Hematopoietic multipotent progenitor cell treated with erythropoietin and hydrocortisone succinate and interleukin-3 and kit ligand, for 6 days (in vitro differentiated cells): ENCODE measurements at places on chromosomes 4 and X.

DNA sequence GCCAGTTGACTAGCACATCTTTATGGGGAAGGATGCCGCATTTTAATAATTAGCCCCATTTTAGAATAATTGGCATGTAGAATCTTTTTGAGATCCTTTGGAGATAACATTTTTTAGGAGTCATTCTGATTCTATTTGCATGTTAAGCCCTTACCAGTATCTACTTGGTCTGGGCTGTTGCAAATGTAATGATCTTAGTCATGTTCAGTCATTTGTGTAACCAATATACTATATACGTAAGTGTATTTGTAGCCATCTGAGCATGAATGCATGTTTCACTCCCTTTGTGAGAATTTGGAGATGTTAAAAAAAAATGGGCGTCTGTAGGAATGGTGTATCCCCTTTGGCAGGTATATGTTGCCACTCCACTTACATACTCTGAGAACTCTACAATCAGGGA lies 119.1 kb downstream of the TEX13A start:
- no peak for DNase-seq

DNA sequence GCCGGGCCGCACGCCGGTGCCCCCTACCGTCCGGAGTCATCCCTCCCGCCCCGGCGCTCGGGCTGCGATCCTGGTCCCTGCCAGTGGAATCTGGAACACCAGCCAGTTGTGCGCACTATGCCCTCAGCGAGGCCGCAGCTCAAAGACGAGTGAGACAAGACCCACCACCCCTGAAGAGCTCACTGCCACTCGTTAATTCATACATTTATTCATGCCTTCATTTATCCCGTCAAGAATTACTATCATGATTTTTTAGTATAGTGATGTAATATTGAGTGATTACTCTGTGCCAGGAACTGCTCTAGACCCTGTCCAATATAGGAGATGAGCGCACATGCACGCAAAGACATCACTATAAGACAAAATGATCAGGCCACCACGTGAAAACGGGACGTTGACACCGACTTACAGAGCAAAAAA lies 247 bp upstream of the PPA2 start:
- DNase-seq = peak; percentile 93

GRCh38 chr4:48028696-48029095 lies 12.1 kb downstream of the NIPAL1 start:
- DNase-seq = no peak

DNA sequence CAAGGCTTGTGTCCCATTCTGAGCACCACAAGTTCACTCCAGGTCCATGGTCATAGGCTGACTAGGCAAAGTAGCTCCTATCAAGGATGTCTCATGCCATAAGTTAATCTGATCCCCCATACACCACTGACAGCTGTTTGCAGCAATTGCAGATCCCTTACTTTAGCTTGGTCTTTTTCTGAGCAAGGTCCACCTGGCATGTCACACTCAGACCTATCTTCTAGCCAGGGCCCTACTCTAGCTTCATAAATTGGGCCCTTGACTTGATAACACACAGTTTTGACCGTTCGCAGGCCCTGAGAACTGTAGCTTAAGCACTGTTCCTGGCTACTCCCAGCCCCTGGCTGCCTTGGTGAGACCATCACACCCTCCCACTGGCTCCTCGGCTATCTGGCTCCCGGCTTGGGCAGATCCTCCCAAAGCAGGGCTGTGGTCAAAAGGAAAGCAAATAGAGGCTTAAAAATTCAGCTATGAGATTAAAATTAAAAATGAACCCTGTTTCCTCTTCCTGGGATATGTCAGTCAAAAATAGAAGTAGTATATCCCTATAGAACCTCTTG lies 427.4 kb downstream of the RAB28 start:
- no peak for DNase-seq

DNA sequence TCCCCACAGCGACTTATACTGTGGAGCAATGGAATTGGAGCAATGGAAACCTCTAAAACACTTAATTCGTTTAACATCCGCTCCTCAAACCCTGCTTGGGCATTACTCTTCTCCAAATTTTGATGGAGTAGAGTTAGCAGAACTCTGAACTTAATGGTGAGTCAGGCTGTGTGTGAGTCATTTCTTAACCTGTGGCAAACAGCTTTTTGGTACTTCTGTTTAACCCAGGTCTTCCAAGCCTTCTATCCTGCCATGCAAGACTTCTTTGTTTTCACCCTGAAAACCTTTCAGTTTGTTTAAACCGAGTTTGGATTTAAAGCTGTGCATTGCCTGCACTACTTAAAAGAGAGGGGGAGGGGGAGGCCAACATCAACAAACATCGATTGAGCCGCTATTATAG lies 3.6 kb upstream of the AMOT start:
- no peak for DNase-seq

GRCh38 chrX:127112726-127113125 lies 293.2 kb downstream of the PRR32 start:
- DNase-seq = no peak

GRCh38 chr4:3223346-3223745 lies 25.6 kb upstream of the MSANTD1 start:
- DNase-seq = no peak

- DNase-seq = peak; percentile 50
These were observed 40.2 kb upstream of the NHSL2 start for GRCh38 chrX:71870208-71871098.

GRCh38 chr4:122005064-122005755 lies 53.4 kb upstream of the TRPC3 start:
- no peak for DNase-seq

GRCh38 chrX:39836802-39837420 lies 260.8 kb downstream of the BCOR start:
- DNase-seq = no peak

GRCh38 chr4:86653237-86653865 lies 59.2 kb downstream of the PTPN13 start:
- DNase-seq = peak; percentile 49

DNA sequence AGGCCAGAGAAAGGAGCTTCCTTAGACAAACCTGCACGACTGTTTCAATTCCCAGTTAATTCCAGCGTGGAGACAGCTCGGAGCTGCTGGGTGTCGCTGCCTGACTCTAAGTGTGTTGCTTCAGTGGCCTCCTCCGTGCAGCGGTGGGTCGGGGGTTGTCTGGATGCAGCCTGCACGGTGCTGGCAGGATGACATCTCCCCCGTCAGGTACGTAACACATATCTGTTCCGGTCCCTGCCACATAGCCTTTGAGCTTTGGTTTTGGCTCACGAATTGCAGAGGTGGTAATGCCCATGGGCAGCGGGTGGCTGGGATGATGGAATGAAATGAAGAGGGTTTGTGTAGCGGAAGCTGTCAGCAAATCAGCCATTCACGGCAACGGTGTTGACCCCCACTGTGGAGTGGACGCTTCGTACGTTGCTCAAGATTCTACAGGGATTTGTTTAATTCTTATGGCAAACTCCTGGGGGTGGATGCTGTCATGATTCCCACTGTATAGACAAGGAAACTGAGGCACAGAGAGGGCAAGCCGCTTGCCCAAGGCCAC lies 33.7 kb upstream of the HMX1 start:
- DNase-seq = no peak

DNA sequence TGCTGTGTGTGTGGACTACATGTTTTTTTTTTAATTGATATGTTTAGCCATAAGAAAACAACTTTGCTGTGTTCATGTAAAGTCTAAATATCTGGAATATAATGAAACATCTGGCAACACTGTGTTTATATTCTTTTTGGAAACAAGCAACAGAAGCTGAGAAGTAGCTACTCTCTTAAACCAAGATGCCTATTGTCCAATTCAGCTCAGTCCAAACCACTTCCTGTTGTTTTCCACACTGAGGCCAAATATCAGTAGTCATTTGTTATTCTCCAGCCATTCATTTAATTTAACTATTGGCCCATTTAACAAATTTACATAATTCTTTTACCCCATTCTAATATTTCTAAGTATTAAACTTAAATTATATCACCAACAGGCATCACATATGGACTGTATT lies 903.0 kb upstream of the SLIT2 start:
- DNase-seq = no peak

- DNase-seq = peak; percentile 1
These were observed 101.2 kb downstream of the ARSF start for GRCh38 chrX:3142259-3143042.

DNA sequence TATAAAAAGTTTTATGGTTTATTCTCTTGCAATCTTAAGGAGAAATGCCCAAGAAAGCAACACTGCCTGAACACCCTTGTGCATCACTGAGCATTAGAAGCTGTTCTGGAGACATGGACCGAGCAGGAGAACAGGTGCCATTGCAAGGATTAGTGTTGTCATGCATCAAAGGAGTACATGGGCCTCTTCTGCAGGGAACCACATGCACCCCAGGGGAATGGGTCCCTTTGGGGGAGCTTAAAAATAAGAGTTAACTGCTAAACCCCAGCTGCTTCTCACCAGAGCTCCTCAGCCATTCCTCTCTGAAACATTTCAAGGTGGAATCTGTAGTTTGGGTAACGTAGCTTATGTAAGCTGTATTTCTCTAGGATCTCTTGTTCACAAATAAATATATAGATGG lies 353.0 kb upstream of the SLC7A11 start:
- DNase-seq = no peak

GRCh38 chrX:10107483-10107882 lies 49.3 kb upstream of the CLCN4 start:
- no peak for DNase-seq

GRCh38 chr4:189143263-189143952 lies 797.3 kb upstream of the FRG1 start:
- DNase-seq = no peak

GRCh38 chr4:8205749-8206611 lies 6.9 kb downstream of the SH3TC1 start:
- peak; percentile 22 for DNase-seq

DNA sequence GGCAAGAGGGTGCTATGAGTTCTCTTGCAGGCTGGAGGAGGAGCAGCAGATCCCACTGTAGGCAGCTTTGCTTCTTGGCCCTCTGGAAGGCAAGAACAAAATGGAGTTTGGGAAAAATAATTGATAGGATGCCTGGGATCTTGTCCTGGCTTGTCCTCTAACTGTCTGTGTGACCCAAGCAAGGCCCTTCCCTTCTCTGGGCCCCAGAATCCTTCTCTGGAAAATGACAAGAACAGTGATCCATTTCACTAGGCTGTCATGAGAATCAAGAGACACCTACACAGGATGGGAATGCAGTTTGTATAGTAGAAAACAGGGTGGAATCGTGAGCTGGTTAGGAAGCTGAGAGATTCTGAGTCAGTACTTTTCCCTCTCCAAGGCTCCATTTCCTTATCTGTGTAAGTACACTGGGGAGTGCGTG lies 133.3 kb downstream of the PJA1 start:
- DNase-seq = no peak

DNA sequence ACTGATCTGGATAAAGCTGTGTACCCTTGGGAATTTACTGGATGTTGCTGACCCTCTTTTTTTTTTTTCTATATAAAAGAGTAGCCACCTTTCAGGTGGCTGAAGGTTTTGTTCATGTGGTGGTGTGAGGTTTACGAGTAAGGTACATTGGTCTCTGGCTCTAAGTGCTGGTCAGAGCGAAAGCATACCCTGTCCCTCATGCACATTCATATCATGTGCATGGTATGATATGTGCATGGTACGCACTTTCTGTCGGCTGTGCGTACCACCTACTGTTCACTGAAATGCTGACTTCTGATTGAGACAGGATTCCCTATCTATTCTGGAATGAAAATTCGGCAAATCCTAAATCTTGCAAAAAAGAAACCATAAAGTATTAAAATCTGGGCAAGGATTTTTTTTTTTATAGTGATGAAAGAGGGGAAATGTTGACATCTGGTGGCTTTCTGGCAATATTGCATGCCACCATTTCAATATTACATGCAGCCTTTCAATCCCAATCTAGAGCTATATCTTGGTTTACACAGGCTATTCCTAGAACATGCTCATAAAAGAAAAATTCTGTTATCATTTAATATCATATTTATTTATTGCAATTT lies 32.8 kb downstream of the FAM149A start:
- peak; percentile 56 for DNase-seq

GRCh38 chrX:47093248-47093647 lies 15.0 kb downstream of the RGN start:
- peak; percentile 70 for DNase-seq

DNA sequence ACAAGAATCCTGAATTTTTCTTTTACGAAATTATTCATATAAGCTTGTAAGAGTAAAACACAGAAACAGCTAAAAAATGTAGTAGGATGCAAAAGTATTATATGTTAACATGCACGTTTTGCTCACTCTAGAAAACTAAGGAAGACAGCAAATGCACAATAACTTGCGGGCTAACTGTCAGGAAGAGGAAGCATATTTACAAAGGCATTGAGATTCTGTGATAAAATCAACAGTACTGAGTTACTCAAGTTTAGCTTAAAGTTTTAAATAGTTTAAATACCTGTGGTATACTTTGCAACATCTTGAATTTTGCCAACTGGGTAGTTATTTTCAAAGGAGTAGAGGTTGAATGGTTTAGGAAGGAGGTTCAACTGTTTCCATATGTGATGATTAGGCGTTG lies 37.0 kb downstream of the SH2D1A start:
- peak; percentile 36 for DNase-seq

GRCh38 chr4:150518559-150518958 lies 63.4 kb upstream of the MAB21L2 start:
- DNase-seq = no peak

DNA sequence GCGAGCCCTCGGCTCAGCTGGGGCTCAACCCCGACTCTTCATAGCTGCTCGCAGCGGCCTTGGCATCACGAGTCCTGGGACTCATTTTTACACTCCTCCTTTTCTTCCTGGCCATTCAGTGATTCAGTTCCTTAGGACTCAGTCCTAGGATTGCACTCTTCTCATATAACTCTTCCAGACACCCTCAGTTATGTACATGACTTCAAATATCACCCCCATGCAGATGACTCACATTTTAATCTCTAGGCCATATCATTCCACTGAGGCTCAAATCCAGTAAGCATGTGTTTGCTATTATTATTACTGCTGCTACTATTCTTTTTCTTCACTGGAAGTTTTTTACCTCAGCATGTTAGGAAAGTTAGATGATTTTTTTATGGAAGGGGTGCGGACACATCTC lies 14.4 kb downstream of the ITGB1BP2 start:
- DNase-seq = no peak

DNA sequence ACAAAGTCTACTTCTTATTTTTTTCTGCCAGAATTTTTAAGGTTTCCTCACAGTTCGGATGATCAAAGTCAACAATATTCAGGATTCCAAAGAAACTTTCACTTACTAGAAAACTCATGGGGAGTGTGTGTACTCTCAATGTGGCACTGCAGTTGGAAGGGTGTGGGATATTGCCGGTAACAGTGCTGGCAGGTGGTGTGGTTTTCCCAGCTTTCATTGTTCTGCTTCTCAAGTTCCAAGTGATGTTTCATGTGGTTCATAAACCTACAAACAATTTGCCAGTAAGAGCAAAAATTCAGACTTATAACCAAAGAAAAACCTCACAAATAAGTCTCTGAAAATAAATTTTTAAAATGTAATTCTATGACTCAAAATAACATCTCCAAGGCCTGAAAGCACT lies 39.8 kb downstream of the ZNF280C start:
- no peak for DNase-seq

DNA sequence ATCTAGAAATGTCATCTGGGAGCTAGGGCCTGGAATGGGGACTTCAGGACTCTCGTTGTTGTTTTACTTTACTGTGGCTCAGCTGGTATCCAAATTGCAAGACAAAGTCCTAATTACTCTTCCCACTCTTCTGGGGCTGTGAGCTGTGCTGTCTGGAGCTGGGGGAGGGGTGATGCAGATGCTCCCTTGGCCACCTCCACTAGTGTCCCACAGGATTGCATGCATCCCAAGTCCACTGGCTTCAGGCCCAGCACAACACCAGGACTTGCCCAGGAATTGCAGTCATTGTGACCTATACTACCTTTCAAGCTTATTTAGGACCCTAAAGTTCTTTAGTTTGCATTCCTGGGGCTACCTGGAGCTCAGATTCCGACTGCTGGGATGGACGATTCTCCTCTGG lies 366.1 kb upstream of the FAM47C start:
- no peak for DNase-seq
